ENCODE measurements at places on chromosomes 1 and 21.
A peak's percentile ranks its signal among the peaks of the same experiment; 100 is the strongest.

DNA sequence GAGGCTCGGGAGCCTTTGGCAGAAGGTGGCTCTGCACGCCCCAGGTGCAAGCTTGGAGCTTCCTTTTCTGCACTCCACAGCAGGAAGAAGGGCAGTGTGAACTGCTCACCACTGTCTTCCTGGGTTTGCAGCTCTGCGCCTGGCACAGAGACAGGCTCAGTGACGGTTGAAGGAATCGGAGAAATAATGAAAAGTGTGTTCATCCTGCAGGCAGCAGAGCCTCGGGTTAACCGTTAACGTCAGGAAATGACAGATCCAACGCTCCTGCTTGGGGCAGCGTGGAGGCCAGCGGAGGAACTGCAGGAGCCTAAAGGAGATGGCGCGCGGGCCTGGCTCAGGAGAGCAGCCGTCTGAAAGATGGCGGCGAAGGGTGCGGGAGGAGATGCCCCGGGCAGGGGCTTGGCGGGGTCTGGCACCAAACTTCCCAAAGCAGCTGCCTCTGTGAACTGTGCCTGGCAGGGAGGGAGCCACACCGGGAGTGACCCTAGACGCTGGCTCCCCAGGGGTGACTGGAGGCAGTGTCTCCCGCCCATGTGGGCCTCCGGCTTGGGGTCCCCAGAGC is 10.9 kb upstream of the SAMD11 start:
- peak; percentile 1 for DNase-seq

- DNase-seq, result no peak
Observed at GRCh38 chr1:22418312-22418711, 33.3 kb upstream of the ZBTB40 start.

DNA sequence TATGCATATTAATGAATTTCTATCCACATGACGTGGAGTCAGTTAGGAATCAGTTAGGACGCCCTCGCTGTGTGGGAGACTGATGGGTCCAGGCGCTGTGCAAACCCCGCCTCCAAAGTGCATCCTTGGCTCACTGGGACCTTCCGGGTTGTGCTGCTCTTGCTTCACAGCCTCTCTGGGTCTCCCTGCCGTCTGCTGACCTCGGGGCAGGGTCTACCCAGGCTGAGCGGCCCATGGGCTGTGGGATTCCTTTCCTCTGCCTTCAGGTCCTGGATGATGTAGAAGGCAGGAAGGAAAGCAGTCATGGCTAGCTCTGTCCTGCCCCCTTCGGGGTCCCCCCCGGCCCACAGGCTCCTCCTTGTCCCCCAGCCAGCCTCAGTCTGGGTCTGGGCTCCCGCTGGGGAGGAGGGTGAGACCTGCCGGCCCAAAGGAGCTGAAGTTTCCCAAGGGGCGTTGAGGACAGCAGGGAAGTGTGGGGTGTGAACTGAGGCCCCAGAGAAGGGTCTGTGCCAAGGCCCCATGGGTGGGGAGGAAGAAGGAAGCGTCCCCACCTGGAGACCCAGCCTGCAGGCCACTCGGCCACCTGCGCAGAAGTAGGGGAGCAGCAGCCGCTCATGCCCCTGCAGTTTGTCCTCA is 24.6 kb upstream of the CDK11A start:
- no peak for DNase-seq

- no peak for DNase-seq
Observed at GRCh38 chr1:234875953-234876855, 252.4 kb downstream of the TOMM20 start.

- no peak for DNase-seq
Observed at GRCh38 chr1:61133335-61134019, 51.1 kb downstream of the NFIA start.

GRCh38 chr1:5297886-5298239 is 643.5 kb downstream of the AJAP1 start:
- DNase-seq, result no peak

DNA sequence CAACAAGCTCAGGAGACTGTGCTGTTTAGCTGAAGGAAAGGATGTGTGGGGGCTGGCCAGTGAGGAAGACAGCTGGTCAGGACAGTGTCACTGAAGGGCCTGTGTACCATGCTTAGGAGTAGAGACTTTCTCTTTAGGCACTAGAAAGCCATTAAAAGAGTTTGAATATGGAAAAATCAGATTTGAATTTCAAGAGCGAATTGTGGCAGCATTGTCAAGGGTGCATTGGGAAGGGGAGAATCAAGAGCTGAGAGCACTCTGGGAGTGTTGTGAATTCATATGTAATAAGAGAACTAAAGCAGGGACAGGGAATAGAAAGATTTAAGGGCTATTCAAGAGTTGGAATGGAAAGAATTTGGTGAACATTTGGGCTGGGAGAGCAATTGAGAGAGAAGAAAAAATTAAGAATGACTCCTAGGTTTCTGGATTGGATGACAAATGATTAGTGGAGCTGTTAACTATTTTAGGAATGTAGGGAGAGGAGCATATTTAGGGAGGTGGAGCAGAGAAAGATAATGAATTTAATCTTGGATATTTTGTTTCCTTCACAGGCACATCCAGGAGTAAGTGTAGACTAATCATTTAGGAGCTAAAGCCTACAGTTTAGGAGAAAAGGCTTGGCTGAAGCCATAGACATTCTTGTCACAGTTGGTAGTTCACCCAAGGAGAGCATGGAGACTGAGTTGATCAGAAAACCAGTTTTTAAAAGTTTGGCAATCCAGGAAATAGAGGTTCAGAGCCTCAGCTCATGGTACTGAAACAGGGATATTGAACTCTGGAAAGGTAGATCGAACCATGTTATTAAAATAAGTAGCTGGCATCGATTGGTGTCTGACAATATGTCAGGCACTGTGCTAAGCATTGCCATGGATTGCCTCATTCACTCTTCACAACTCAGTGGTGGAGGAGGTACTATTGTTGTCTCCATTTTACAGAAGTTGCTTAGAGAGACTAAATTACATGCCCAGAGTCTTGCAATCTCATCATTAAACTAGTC is 23.1 kb upstream of the TOR3A start:
- DNase-seq, result no peak

DNA sequence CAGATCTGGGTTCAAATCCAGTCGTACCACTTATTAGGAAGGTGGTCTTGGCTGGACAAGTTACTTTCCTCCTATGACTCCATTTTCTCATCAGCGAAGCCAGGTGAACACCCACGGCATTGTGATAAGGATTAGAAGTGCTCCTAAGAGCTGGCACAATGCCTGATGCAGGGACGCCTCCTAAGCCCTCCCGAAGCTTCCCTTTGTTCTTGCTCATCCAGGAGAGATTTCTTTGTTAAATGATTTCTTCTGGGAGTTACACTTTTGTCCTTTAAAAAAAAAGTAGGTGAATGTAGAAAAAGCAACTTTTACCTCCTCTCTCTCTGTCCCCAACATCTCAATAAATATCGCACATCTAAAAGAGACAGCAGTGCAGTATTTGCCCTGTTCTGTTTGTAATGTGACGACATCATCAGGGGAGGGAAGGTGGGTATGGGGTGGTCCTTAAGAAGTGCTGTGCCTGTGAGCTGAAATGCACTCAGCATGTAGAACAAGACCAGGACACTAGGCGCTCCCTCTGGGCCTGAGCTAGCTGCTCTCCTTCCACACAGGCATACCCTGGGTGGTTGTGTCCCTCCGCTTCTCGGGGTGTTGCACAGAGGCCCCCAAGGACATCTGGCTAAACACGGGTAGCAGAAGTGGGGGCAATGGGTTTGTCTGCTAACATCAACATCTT is 43.9 kb downstream of the SUSD4 start:
- no peak for DNase-seq

GRCh38 chr1:92563457-92564216 is 76.9 kb upstream of the GFI1 start:
- no peak for DNase-seq

- no peak for DNase-seq
Observed at GRCh38 chr1:2985067-2985561, 36.2 kb upstream of the ACTRT2 start.

GRCh38 chr1:210489491-210489890 is 160.8 kb downstream of the HHAT start:
- DNase-seq, result no peak

- no peak for DNase-seq
Observed at GRCh38 chr1:207427832-207428585, 26.1 kb upstream of the CR2 start.

DNA sequence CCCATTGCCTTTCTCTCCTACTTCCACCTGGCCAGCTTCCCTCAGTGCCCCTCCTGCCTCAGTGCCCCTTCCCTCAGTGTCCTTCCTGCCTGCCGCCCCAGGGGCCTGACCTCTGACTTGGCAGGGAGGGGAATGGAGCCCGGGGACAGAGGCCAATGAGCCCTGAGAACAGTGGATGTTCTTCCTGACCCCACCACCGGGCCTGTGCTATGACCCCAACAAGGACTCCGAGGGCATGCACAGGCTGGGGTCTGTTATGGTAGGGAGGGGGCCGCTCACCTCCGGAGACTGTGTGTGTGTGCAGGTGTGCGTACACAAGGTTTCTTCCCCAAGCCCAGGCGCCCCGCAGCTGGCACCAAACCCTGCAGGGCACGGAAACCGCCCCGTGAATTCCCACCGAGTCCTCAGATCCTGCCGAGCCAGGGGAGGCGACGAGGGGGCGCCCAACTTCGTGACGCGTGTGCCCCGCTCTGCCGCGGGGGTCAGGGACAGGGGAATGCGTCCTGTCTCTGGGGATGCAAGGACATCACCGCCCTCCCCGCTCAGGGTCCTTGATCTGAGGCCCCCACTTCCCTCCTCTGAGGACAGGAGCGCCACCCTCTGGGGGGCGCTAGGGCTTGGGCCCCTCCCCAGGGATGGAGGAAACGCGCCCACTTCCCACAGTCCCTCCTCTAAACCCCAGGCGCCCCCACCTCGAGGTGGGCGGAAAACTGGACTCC is 766 bp downstream of the RAP1GAP start:
- DNase-seq, result no peak

- no peak for DNase-seq
Observed at GRCh38 chr1:206545351-206545750, 38.0 kb downstream of the RASSF5 start.

GRCh38 chr1:60791226-60791625 is 291.1 kb upstream of the NFIA start:
- no peak for DNase-seq

DNA sequence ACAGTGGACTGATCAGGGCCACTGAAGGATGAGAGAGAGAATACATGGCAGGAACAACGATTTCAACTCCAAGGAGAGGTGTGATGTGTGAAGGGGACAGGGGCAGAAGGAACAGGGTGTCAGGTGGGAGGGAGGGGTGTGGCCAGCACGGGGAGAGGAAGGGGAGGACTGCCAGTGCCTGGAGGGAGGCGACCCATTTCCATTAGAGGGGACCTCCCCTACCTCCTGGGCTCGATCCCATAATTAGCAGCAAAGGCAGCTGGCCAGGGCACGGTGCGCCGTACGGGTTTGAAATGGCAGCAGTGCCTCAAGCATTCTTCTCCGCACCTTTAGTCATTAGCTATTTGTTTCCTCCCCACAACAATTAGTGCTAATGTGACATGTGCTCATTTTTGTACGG is 22.7 kb downstream of the CRYAA start:
- no peak for DNase-seq

DNA sequence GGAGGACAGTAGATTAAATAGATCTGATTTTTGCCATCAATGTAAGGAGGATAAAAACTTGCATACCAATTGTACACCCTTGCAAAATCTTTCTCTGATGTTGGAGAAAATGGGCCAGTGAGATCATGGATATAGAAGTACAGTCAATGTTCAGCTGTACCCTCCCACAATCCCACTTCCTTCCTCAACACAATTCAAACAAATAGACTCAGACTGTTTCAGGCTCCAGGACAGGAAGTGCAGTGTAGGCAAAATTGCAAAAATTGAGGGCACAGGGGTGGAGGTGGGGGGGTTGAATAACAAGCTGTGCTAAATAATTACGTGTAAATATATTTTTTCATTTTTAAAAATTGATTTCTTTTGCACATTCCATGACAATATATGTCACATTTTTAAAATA is 3.9 kb upstream of the IFI44 start:
- no peak for DNase-seq

DNA sequence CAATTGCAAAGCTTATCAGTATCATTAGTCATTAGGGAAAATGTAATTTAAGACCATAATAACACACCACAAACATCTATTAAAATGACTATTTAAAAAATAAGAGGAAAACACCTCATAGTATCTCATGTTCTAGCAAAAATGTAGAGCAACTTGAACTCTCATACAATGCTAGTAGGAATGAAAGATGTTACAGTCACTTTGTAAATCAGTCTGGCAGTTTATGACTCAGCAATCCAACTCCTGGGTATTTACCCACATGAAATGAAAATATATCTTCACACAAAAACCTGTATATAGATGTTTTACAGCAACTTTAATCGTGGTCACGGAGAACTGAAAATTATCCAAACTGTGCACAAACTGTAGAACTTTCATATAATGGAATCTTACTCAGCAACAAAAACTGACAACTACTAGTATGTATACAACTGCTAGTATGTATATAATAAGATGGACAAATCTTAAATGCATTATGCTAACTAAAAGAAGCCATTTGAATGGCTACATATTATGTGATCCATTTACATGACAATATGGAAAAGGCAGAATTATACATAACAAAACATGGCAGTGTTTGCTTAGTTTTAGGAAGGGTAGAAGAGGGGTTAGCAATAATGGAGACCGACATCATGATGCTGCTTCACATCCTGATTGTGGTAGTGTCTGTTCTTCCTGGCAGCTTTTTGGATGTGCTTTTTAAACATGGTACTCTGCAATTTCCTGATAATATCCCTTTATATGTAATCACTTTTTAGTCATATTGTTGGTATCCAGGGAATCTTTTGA is 267.0 kb downstream of the KCTD3 start:
- DNase-seq, result no peak

- no peak for DNase-seq
Observed at GRCh38 chr1:246506367-246506673, 759 bp downstream of the SMYD3 start.

GRCh38 chr1:90133133-90133532 is 138.2 kb downstream of the ZNF326 start:
- DNase-seq, result no peak

DNA sequence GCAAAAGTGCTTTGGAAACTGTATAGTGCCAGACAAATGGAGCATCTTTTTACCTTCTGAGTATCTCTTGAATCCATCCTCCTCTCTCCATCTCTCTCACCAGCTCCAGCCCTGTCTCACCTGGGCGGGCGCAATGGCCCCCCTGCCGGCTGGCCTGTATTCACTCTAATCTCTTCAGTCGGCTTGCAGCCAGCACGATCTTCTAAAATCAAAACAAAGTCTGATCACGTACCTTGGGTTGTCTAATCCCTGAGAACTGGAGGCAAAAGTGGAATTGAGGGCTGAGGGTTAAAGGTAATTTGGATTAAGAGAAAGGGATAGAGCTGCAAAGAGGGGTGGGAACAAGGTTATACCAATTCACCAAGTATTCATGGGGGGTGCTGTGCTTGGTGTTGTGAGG is 46.0 kb upstream of the LRRN2 start:
- no peak for DNase-seq

- DNase-seq, result no peak
Observed at GRCh38 chr1:62325681-62326080, 6.4 kb upstream of the KANK4 start.

GRCh38 chr1:7942214-7942921 is 1.7 kb upstream of the TNFRSF9 start:
- DNase-seq, result peak; percentile 21

DNA sequence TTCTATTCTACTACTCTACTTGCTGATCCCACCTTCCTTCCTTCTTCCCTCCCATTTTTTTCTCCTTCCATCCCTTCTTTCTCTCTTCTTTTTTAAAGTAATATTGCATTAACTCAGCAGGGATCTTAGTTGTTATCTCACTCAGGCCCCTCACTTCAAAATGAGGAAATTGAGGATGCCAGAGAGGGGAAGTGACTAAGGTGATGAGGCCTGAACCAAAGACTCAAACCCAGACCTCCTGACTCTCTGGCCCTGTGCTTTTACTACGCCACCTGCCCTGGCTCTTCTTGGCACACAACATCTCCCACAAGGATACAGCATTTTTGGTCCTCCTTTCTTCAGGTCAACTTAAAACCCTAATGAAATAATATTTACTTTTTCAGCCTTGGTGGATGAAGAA is 151.7 kb upstream of the ZNF648 start:
- no peak for DNase-seq

Measured in effector CD4-positive, alpha-beta T cell (primary cell).